ENCODE measurements at places on chromosomes 6 and 20. TPM values are rescaled to one million over a fixed set of nuclear protein-coding genes. Genes with fewer than 3 reads are reported as not detected.

The TSPO2 gene
- not detected for total RNA-seq

The ACSS1 gene
- 55.3 TPM for total RNA-seq

The OTOR gene
- not detected for total RNA-seq

The ADGRF1 gene
- not detected for total RNA-seq

The WFDC10B gene
- not detected for total RNA-seq

The RNF182 gene
- not detected for total RNA-seq

The BEND3 gene
- total RNA-seq = 2.1 TPM

The DUSP15 gene
- not detected for total RNA-seq

The ULBP1 gene
- 0.82 TPM for total RNA-seq

The STMND1 gene
- not detected for total RNA-seq

The RSPH4A gene
- 0.23 TPM for total RNA-seq

The TPBG gene
- total RNA-seq = not detected

The TFAP2C gene
- total RNA-seq = not detected

The SOX18 gene
- total RNA-seq = 0.31 TPM

The TREML2 gene
- 36.5 TPM for total RNA-seq

The CYB5R4 gene
- total RNA-seq = 29.3 TPM

The TNNC2 gene
- total RNA-seq = not detected

The WFDC12 gene
- not detected for total RNA-seq

The AARS2 gene
- total RNA-seq = 14.6 TPM

The ACTL10 gene
- 4.9 TPM for total RNA-seq

The CCN6 gene
- total RNA-seq = not detected

The DCDC2 gene
- not detected for total RNA-seq

The SLX4IP gene
- 8.8 TPM for total RNA-seq

The FAM184A gene
- 5.8 TPM for total RNA-seq

The MAS1 gene
- total RNA-seq = not detected

The TP53INP2 gene
- 3.7 TPM for total RNA-seq

The UBD gene
- 0.68 TPM for total RNA-seq

The SIRPB2 gene
- total RNA-seq = not detected

The ASIP gene
- not detected for total RNA-seq

The FAM209B gene
- 1.1 TPM for total RNA-seq

The CALHM6 gene
- 15.9 TPM for total RNA-seq

The DACT2 gene
- total RNA-seq = not detected

The CFB gene
- not detected for total RNA-seq

The OOEP gene
- 0.24 TPM for total RNA-seq

The ZNF334 gene
- total RNA-seq = 0.46 TPM

The SYCP2 gene
- 4.8 TPM for total RNA-seq

The MYL9 gene
- total RNA-seq = 0.14 TPM

The GGT7 gene
- total RNA-seq = 13.4 TPM

The C20orf204 gene
- total RNA-seq = 3.6 TPM

The PREX1 gene
- 75.9 TPM for total RNA-seq

The RIPOR3 gene
- not detected for total RNA-seq

The TRIM40 gene
- total RNA-seq = not detected

The GPX5 gene
- total RNA-seq = not detected

The CFAP61 gene
- not detected for total RNA-seq

The PSORS1C1 gene
- total RNA-seq = not detected

The FYN gene
- 189 TPM for total RNA-seq

The HMGCLL1 gene
- not detected for total RNA-seq

The RIMS4 gene
- total RNA-seq = not detected

The PMEPA1 gene
- total RNA-seq = 0.91 TPM

The MCCD1 gene
- not detected for total RNA-seq

The COL9A3 gene
- total RNA-seq = not detected

The MMP24 gene
- total RNA-seq = not detected

The CST7 gene
- total RNA-seq = 51.6 TPM

The PCK1 gene
- total RNA-seq = not detected

The ABHD16B gene
- 0.13 TPM for total RNA-seq

The BAG2 gene
- total RNA-seq = 7.8 TPM

The HDGFL1 gene
- total RNA-seq = not detected
